T-helper 9 cell (primary cell): ENCODE measurements at places on chromosomes 13 and 19.

DNA sequence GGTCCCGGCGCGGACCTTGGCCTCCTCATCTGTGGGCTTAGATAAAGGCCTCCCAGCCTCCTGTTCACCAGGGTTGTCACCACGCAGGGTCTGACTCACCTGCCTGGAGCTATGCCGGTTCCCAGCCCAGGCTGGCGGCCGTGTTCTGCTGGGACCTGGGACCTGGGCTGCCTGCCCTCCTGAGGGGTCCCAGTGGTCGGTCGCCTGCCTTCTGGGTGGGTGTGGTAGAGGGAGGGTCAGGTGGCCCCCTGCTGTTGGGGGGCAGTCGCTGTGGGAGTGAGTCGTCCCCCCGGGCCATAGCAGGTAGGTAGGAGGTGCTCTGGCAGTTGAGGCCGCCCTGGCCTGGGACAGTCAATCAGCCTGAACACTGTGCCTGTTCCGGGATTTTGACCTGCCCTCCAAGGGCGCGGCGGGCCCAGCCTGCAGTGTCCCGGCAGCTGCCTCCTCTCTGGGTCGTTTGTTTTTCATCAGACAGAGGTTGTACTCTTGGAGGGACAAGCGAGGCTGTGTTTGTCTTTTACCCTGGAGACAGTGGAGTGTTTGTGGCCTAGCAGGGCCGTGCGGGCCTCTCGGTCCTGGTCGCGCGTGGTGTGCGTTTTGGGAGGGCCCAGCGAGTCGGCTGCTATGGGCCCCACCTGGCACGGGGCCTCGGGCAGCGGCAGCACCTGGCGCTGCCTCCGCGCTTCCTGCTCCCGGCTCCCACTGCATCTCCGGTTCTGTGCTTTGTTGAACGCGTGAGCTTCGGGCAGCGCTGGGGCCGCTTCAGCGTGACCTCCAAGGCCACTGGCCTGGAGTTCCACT lies 2.6 kb downstream of the ADAT3 start:
- no peak for DNase-seq

DNA sequence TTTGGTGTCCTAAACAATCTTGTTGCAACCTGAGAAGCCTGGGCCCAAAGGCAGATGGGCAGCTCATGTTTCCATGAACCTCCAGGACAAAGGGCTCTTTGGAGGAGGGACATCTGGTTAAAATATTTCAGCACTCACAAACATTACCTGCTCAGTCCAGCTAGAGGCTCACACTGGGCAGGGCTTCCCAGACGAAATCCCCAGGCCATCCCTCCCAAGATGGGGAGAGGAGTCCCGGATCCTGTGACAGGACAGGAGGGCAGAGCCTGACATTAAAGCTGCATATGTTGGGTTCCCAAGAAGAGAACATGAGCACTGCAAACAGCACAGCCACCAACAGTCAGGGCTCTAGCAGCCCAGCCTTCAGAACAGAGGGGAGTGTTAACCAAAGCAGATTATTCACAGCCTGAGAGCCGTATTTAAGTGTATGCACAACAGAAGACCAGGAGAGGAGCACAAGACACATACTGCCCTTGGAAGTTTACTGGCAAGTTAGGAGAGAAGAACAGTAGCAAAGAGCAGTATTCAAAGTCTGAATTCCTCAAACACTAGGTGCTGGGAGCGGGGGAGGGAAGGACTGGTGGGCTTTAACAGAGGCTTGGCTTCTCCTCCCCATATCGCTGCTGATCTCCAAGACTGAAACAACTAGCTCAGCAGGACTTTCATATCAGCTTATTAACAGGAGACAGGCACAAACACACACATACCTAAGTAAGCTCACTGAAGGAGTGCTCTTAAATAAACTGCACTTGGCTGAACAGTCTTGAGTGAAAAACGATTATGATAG lies 12.3 kb downstream of the ATP7B start:
- DNase-seq: no peak

GRCh38 chr13:99071666-99072065 lies 93.8 kb upstream of the DOCK9 start:
- DNase-seq: no peak

- no peak for DNase-seq
Observed at GRCh38 chr19:28881616-28882015, 331.3 kb downstream of the UQCRFS1 start.

GRCh38 chr13:80340651-80341100 lies 250 bp downstream of the SPRY2 start:
- no peak for DNase-seq

GRCh38 chr13:102142473-102142826 lies 259.4 kb downstream of the FGF14 start:
- DNase-seq: no peak

DNA sequence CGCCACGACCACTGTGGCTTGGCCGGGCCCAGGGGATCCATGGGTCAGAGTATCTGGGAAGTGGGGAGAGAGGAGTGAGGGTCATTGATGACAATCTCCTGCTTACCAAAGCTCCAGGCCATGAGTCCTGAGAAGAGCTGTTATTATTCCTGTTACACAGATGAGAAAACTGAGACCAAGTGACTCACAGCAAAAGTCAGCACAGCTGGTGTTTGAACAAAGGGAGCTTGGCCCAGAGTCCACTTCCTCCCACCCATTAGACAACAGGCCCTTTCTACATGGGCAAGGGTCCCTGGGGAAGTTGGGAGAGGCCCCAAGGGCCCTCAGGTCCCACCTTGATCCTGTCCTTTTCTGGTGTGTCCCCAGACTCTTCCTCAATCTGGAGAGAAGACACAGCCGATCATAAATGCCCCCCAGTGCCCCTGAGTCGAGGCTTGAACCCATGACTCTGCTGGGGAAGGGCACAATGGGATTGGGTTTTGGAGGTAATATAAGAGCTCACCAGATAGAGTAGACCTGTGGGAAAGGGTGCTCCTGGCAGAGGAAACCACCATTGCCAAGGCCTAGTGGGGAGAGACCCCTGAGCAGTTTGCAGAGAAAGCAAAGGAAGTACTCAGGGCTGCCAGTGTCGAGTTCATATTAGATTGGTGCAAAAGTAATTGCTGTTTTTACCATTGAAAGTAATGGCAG lies 6.8 kb downstream of the FUT6 start:
- no peak for DNase-seq

DNA sequence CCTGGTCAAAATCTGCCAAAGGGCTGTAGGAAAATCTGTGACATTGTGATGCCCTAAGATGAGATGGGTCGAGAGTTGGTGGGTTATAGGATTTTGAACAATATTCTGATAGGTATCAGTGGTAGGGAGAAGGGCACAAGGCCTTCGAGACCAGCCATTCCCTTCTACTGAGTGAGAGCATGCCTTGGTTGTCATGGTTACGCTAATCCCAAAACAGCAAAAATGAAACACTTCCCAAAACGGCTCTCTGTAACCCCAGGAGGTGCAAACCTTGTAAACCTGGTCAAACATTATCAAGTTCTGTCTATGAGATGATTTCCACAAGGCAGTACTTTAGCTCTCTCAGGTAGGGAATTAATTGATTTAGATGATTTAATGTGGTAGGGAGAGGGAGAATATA lies 158.7 kb upstream of the RNF113B start:
- DNase-seq: no peak

- DNase-seq: no peak
Observed at GRCh38 chr13:37453246-37453645, 145.3 kb downstream of the POSTN start.

GRCh38 chr13:20521364-20522115 lies 4.1 kb downstream of the CRYL1 start:
- DNase-seq: no peak

- DNase-seq: no peak
Observed at GRCh38 chr13:50524560-50524959, 318.9 kb downstream of the DLEU7 start.

DNA sequence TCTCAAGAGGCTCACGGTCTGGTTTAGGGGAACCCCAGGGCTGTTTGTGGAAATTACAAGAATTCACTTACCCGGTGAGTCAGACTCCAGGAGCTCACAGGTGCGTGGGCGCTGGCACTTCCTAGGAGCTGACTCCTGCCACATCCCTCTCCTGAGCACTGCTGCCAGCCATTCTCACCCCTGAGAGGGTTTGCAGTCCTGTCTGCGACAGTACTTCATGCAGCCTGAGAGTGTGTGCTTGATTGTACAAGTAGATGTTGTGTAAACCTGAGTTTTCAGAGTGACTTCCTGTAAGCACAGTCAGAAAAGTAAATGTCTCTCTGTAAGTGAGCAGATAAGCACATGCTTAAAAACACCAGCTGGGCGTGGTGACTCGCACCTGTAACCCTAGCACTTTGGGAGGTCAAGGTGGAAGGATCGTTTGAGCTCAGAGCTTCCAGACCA lies 8.1 kb downstream of the MRPL4 start:
- no peak for DNase-seq

DNA sequence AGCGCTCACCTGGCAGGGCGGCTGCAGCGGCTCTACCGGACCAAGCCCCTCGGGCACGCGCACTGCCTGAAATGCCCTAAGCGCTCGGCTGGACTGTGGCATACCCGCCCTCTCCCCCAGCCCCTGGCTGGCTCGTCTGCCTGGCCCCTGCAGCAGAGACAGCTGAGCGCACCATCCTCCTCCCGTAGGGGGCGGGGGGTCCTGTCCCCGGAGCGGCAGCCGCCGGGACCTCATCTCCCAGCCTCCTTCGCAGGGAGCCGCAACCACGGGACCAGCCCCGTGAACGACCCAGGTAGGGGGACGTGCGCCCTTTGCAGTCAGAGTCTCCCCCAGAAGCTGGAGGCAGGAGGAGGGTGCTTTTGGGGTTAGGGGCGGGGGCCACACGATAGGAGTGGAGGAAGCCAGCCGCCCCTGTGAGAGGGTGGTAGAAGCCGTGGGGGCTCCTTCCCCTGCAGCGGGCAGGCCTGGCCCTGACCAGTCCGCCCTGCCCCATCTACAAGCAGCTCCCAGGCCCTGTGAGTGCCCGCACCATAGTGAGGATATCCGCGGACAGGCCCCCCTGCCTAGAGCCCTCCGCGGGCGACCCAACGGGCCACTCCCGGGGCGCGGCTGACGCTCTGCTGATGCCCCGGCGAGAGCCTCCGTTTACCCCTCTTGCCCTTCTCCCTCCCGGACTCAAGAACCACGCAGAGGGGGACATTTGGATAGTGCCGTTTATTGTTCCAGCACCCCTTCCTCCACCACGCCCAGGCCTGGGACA lies 34.2 kb downstream of the ZNF787 start:
- DNase-seq: no peak

GRCh38 chr19:49014123-49014869 lies 2.6 kb downstream of the LHB start:
- DNase-seq: no peak

GRCh38 chr13:30968846-30969245 lies 36.4 kb downstream of the TEX26 start:
- no peak for DNase-seq

DNA sequence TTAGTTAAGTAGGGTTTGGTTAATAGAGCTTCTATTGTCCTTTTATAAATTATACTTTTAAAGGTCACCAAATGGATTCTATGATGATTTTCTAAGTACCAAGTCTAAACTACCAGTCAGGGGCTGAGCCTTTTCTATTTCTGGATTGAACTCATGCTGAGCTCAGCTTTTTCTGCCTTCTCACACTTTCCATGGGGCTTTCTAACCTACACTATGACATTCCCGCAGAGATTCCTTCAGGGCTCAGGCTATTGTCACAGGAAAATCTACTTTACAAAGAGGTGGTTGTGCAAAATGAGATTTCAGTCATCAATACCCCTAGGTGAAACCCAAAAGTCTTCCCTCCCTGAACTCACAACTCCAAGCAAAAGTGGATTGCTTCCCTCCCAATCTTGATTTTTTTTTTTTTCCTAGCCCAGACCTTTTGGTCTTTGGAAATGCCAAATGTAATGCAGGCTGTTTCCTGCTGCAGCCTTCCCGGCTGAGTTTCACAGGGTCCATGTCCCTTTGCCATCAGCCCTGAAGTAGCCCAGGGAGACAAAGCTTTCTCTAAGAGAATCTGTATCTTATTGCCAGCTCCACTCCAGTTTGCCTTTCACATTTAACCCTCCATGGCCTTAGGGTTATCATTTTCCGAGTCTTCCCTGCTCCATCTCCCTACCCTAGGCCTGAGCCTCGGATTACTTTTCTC lies 13.6 kb downstream of the C13orf42 start:
- no peak for DNase-seq

DNA sequence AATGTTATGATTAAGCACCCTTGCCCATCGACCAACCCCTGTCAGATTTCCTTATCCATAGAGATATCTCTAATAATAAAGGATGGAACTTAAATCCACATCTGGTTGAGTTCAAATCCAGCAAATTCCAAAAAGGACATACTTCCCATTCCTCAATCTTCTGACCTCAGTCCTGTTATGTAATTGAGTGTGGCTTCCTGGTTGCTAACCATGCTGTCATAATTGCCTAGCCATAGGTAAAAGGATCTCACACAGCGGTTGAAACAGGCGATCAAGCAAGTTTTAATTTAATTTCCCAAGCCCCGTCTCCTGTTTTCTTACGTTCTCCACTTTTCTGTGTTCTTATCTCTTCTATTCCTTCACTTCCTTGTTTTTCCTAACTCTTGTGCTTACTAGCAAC lies 550.3 kb downstream of the GPC6 start:
- no peak for DNase-seq

- DNase-seq: no peak
Observed at GRCh38 chr19:30154410-30154809, 212.4 kb downstream of the URI1 start.

- DNase-seq: no peak
Observed at GRCh38 chr19:39936622-39937021, 2.2 kb upstream of the FCGBP start.
